Upper lobe of left lung (tissue), 6 donors: ENCODE measurements at places on chromosomes 3 and 15. TPM values are rescaled to one million over a fixed set of nuclear protein-coding genes. Genes with fewer than 3 reads are reported as not detected.

The KCNH8 gene
- total RNA-seq = 0.24 TPM

The ABCF3 gene
- 184 TPM for total RNA-seq

The NPAP1 gene
- total RNA-seq = not detected

The GPR160 gene
- total RNA-seq = 37.4 TPM

The SGO1 gene
- 0.91 TPM for total RNA-seq

The AAGAB gene
- total RNA-seq = 28.1 TPM

The SNTN gene
- total RNA-seq = 6.3 TPM

The DPPA2 gene
- total RNA-seq = not detected

The CACNA2D3 gene
- 16.8 TPM for total RNA-seq

The TTC23 gene
- 13.7 TPM for total RNA-seq

The KLF13 gene
- total RNA-seq = 143 TPM

The SLC33A1 gene
- total RNA-seq = 36.0 TPM
